ENCODE measurements at places on chromosomes 12 and 14.

GRCh38 chr12:53939141-53940108 is 794 bp downstream of the HOXC13 start:
- no peak for DNase-seq

GRCh38 chr14:63713764-63714163 is 14.1 kb downstream of the SGPP1 start:
- no peak for DNase-seq

GRCh38 chr12:132259364-132259871 is 70.0 kb downstream of the GALNT9 start:
- DNase-seq: no peak

GRCh38 chr12:68416826-68417225 is 84.7 kb upstream of the MDM1 start:
- no peak for DNase-seq

DNA sequence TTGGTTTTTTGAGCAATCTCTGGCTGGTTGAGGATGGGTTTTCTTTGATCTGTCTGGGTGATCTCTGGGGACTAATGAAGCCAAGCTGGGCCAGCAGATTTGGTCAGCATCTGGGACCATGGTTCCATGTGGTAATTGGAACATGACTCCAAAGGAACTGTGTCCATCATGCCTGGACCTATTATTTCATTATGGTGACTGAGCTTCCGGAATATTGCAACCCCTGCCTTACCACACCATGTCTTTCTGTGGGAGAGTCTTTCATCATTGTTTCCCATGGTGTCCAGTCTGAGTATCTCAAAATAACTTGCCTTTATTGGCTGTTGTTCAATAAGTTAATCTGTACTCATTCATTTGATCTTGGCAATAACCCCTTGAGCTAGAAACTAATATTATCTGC is 624.9 kb upstream of the TBX3 start:
- no peak for DNase-seq

GRCh38 chr14:48582938-48583337 is 907.5 kb upstream of the MDGA2 start:
- DNase-seq: no peak

DNA sequence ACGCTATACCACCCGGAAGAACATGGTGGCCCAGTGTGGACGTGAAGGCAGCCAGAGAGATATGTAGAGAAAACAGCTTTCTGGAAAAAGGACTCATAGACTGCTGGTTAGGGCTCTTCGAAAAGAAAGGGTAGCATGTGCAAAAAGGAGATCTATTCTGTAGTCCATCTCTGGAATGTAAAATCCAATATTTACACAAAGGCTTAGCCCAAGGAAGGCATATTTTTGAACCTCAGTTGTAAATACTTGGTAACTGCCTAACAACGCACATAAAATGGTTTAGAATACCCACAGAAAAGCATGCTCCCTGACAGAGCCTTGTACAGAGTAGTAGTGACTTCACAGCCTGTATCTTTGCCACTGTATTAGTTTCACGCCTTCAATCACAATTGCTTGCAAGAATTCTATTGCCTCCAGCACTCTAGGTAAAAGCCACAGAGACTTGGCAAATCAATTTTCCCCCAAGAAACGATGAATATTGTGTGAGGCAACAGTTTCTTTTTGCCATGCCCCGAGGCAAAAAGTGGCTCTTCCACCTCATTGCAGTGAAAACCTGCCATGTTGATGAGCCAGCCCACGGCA is 59.2 kb downstream of the TRIM9 start:
- DNase-seq: no peak

DNA sequence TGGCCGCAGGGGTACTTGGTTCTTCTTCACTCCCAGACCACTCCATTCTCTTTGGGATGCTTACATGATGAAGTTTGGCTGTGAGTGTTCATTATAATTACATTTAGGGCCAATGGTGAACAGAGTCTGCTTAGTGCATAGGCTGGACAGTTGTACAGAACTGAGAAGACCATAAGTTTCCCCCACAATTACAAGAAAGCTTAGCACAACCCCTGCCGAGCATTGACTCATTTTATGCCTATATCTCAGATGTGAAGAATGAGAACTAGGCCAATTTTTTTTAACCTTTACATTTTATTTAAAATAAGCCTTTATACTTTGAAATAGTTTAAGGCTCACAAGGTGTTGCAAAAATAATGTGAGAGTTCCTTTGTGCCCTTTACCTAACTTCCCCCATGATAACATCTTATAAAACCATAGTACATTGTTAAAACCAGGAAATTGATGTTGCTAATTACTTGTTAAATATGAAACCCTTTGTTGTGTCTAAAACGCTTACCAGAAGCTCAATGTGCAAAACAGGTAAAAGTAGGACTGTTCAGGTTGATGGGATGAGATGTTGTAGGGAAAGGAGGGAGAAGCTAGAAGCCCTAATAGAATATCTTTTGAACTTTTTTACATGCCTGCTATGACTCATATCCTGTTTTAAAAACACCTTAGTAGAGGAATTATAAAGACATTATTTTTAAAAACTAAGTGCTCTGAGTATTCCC is 47.2 kb downstream of the ALDH1L2 start:
- DNase-seq: no peak

GRCh38 chr14:64303471-64303917 is 9.3 kb upstream of the ESR2 start:
- DNase-seq: no peak

DNA sequence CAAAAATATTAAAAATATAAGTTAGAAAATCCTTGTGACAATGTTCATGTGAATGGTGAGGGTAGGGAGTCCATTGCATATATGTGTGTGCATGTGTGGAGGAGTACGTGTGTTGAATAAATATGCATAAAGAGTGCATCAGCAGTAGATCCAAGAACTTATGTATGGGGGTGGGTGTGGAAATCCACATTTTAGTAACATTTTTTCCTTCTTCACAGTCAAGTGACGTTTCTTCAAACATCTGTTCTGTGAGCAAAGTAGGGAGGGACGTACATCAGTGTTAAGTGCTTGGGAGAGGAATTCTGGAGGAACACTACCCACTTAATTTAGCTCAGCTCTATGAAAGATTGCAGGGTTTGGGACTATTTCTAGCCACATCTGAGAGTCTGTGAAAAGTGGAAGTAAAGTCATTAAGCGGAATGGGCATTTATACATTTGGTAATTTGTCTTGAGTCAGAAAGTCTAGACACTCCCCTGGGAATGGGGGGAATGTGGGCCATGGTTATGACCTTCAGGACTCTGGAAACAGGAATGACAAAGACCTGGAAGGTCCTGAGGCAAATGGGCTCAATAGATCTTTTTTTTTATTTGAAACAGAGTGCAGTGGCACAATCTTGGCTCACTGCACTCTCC is 156.4 kb upstream of the PLXNC1 start:
- DNase-seq: no peak

DNA sequence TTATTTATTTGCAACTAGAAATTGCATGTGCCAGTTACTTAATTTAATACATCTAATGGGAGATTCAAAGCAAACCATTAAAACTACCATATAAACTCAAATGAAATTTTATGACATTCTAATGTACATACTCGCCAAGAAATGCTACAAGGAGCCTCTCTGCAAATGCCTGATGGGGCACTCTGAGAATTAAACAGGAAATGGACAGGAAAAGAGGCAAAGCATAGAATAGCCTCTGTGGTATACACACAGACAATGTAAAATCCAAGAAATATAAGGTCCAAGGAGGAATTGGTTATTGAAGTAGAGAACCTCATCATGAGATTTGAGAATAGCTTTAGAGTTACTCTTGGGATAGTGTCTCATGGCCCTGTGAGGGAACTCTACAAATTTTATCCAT is 41.2 kb downstream of the RAB21 start:
- DNase-seq: no peak

DNA sequence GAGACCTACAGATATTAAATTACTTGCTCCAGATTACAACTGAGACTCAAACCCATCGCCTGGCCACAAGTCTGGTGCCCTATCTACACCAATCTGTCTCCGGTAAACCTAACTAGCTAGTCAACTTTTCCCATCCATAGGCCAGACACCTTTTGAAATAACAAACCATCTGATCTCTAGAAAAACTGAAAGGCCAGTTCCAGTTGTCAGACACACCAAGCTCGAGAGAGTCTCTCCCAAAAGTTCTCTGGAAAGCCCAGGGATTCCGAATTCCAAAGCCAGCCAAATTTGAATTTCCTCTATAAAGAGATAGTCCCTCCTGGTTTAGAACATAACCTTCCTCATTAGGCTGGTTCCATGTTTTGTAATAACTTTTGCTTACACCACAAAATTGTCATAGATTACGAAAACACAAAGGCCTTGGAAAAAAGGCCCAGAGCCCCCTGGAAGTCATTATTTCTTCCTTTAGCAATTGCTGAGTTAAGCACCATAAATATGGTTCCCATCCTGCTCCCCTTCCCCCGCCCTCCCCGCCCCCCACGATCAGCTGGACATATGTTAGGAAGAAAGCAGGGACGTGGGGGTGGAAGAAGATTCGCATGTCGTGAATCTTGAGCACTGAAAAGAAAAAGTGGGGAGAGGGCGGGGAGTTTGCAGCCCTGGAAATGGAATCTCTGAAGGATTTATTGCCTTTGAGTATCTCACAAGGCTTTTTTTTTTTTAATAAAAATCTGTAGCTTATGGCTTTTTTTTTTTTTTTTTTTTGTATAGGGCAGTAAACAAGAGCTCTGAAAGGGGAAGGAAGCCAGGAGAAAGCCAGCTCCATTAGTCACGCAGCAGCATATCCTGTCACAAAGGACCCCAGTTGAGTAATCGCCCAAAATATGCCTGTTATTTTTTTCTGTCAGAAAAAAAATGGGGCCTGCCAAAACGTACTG is 110.4 kb downstream of the ZFP36L1 start:
- no peak for DNase-seq

GRCh38 chr12:4859478-4860210 is 50.1 kb upstream of the KCNA1 start:
- DNase-seq: no peak

DNA sequence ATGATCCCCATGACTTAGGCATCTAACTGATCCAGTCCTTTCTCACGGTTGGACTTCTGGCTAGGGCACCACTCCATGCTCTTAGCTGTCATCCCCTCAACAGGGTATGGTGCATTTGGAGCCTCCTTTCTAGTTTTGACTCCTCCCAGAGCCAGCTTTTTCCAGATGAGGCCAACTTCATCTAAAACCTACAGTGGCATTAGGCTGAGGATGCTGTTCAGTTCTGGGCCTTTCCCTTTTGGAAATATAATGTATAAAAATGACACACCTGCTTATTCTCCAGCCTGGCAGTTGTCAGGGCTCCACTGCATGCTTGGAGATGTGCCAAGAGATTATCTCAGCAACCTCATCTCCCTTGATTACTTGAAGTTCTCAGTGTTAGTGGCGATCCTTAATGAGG is 239.7 kb downstream of the EMP1 start:
- no peak for DNase-seq

- DNase-seq: no peak
Measured at GRCh38 chr14:78530078-78530477, 359.9 kb downstream of the NRXN3 start.

DNA sequence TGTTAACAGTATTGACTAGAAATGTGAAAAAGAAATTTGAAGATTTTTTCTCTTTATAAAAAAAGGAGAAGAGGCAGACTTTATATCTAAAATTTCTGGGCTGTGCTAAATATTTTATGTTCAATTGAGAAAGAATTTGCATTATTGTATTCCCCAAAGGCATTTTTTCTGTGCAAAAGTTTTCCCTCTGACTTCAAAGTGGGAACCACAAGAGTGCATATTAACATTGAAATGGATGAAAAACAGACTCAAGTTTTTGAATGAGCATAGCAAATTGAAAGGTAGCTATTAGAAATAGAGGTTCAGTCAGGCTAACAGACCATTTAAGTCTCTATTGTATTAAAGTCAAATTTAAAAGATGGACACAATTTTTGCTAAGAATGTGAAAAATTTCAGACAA is 95.2 kb downstream of the RASSF9 start:
- DNase-seq: no peak

- DNase-seq: no peak
Measured at GRCh38 chr14:106129274-106129673, 602.9 kb downstream of the TMEM121 start.

GRCh38 chr12:112539221-112539620 is 120.5 kb downstream of the PTPN11 start:
- no peak for DNase-seq

- no peak for DNase-seq
Measured at GRCh38 chr14:89418452-89418851, 1.4 kb upstream of the FOXN3 start.

GRCh38 chr12:131830335-131830913 is 2.2 kb downstream of the MMP17 start:
- no peak for DNase-seq

DNA sequence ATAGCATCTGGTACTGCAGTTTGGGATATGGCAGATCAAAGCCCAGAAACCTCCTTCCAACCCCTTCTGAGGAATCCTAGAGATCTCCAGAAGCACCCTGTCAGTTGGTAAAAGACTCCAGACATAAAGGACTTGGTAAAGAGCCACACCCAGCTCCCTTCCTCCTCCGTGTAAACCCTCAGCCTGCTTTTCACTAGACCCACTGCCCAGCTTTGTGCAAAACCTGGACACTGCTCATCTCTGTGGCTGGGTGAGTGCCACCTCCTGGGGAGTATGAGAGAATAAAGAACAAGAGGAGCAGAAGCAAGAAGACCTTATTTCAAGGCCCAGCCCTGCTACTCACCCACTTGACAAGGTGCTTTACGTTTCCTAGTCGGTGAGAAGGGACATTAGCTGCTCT is 33.0 kb downstream of the ANO2 start:
- no peak for DNase-seq

- DNase-seq: no peak
Measured at GRCh38 chr14:47276931-47277330, 398.5 kb downstream of the MDGA2 start.

DNA sequence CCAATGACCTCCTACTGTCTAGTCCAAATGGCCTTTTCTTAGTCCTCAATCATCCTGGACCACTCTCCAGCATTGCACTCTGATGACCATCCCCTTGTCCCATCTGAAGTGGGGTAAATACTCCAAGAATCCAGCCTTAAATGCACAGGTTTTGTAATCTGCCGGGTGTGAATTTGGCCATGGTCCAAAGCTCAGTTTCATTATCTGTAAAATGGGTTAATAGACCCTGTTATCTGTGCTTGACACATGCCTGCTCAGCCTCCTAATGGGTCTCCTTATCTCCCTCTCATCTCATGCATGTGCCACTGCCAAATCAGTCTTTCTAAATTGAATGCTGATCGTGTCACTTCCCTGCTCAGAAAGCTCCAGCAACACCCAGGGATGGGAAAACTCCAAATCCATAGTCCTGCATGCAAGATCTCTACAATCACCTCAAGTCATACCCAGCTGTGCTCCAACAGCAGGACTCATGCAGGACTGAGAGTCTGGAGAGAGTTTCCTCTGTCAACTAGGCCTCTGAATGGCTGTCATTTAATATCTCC is 22.3 kb downstream of the LGR5 start:
- DNase-seq: no peak

DNA sequence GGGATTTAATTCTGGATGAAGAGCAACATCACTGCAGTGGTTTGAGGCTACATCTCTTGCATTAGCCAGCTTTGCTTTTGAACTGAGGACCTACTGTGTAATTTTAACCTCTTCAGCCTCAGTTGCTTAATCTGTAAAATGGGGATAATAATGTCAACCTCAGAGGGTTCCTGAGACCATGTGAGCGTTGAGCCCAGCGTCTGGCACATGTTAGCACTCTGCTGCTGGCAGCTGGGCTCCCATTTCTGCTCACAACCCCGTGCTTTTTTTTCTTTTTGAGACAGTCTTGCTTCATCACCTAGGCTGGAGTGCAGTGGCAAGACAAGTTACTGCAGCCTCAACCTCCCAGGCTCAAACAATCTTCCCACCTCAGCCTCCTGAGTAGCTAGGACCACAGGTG is 31.6 kb downstream of the TESC start:
- DNase-seq: no peak

- DNase-seq: no peak
Measured at GRCh38 chr14:67595392-67595791, 4.7 kb downstream of the PIGH start.
